Left renal pelvis (tissue), 4 donors: ENCODE measurements at places on chromosomes 5 and 9.

GRCh38 chr5:107265193-107265592 is 405.5 kb downstream of the EFNA5 start:
- DNase-seq, result no peak

- DNase-seq, result no peak
Observed at GRCh38 chr5:145450286-145450885, 384.8 kb downstream of the PRELID2 start.

GRCh38 chr5:87572090-87572489 is 159.4 kb upstream of the CCNH start:
- no peak for DNase-seq

GRCh38 chr5:87949676-87950631 is 318.7 kb downstream of the TMEM161B start:
- DNase-seq, result no peak

GRCh38 chr5:77518304-77518703 is 26.2 kb upstream of the WDR41 start:
- DNase-seq, result no peak

- DNase-seq, result peak; percentile 35
Observed at GRCh38 chr5:147743678-147744374, 38.7 kb downstream of the JAKMIP2 start.

- no peak for DNase-seq
Observed at GRCh38 chr9:89187950-89188349, 9.3 kb upstream of the SHC3 start.

- DNase-seq, result no peak
Observed at GRCh38 chr5:113047733-113048652, 71.4 kb downstream of the DCP2 start.

DNA sequence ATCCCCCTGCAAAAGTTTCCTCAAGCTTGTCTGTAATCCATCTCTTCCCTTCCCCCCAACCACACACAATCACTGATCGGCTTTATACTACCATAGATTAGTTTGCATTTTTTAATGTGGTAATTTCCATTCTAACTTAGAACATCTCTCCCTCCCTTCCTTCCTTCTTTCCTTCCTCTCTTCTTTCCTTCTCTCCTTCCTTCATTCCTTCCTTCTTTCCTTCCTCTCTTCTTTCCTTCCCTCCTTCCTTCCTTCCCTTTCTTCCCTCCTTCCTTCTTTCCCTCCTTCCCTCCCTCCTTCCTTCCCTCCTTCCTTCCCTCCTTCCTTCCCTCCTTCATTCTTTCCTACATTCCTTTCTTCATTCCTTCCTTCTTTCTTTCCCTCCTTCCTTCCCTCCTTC is 166.2 kb upstream of the MSX2 start:
- no peak for DNase-seq

DNA sequence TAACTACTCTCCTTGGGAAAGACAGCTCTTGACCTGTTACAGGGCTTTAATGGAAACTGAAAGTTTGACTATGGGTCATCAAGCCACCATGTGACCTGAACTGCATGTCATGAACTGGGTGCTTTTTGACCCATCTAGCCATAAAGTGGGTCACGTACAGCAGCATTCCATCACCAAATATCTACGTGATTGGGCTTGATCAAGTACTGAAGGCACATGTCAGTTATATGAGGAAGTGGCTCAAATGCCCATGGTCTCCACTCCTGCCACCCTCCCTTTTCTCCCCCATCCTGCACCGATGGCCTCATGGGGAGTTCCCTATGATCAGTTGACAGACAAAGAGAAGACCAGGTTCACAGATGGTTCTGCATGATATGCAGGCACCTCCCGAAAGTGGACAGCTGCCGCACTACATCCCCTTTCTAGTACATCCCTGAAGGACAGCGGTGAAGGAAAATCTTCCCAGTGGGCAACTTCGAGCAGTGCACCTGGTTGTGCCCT is 7.3 kb upstream of the FCN1 start:
- DNase-seq, result no peak

GRCh38 chr9:128881884-128882676 is at the start of the genes KYAT1 and LRRC8A:
KYAT1 (minus strand) TSS chr9:128881950; CDS start chr9:128845405, 36,545 bp downstream.
LRRC8A (plus strand) TSS chr9:128882133; CDS start chr9:128907165, 25,032 bp downstream.
- DNase-seq, result peak; percentile 93

DNA sequence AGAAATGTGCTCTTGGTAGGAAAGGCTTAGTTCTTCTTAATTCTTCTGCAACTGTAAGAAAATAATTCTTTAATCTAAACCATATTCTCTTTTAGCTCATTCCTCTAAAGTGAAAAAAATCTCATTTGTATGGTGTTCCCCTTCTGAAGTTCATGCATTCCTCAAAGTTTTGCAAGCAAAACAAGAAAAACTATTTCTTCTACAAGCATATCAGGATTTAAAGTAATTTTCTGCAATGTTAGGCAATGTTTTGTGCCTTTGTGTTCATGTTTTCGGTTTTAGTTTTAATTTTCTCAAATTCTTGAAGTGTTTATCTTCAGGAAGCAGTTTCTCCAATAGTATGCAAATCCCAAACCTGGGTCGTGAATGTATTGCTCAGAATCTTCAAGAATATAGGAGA is 12.7 kb upstream of the GPR21 start:
- no peak for DNase-seq
